ENCODE measurements at places on chromosomes 4 and X.

DNA sequence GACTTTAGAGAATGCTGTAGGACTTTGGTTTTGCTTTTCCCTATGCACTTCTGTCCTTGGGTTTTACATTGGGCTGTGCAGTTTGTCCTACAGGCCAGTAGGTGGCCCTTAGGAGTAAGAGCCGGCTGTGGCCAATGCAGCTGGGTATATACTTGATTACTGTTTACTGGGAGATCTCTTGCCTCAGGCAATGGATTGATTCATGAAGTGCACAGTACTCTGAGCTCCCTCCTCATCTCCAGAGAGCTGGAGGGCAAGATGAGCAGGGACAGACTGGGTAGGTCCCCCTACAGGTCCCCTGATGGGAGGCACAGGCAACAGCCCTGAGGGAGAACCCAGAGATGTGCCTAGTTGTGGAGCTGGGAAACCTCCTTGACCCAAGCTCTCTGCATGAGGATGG, 103.8 kb upstream of the QRFPR start:
- H3K27ac ChIP-seq: no peak overlapping the region
- no peaks in the 10 kb centered on the region for H3K36me3 ChIP-seq
- H3K27me3 ChIP-seq: peaks cover 54% of the 10 kb centered on the region
- no peak for DNase-seq

GRCh38 chr4:143411527-143412419, 75.1 kb downstream of the GAB1 start:
- H3K27ac ChIP-seq: no peak overlapping the region
- H3K27me3 ChIP-seq: peaks cover 55% of the 10 kb centered on the region
- no peak overlapping the region for H3K4me3 ChIP-seq
- DNase-seq: no peak

DNA sequence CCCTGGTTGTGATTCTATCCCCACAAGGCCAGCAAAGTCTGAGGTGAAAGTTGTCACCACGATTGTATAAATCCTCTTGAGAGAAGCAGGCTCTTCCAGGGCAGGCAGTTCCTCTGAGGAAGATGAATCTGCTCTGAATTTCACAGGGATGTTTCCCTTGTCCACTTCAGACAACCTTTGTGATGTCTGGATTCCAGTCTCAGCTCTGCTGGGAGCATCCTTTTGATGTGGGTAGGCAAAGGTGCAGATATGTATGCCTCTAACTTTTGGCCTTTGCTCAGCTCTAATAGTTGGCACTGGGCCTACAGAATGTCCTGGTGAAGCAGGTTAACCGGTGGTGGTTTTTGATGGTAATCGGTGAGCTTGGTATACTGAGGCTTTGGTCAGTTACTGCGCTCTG, 50.6 kb upstream of the WDR1 start:
- no peaks in the 10 kb centered on the region for H3K4me1 ChIP-seq
- DNase-seq: no peak
- no peak overlapping the region for H3K27ac ChIP-seq
- H3K36me3 ChIP-seq: no peaks in the 10 kb centered on the region

DNA sequence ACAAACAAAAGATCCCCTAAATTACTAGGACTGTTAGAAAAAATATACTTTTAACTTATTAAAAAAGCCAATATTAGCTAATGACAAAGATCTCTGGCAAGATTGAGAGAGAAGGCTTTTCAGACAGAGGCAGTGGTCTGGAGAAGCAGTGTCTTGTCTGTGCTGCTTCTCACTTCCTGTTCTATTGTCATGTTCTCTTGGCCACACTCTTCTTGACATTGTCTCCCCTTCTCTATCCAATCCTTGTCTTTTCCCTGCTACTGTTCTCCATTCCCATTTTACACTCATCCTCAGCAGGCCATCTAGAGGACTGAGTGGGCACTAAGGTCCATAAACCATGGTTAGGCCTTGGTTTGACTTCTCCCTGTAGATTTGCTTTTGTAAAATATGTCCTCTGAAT, 14.0 kb upstream of the TAPT1 start:
- H3K27me3 ChIP-seq: no peaks in the 10 kb centered on the region
- no peak for DNase-seq
- no peaks in the 10 kb centered on the region for H3K4me1 ChIP-seq
- H3K36me3 ChIP-seq: no peaks in the 10 kb centered on the region

- no peak overlapping the region for H3K4me3 ChIP-seq
- no peak for DNase-seq
- H3K36me3 ChIP-seq: no peaks in the 10 kb centered on the region
Measured at GRCh38 chrX:109281483-109282275, 200.2 kb downstream of the GUCY2F start.

- no peaks in the 10 kb centered on the region for H3K36me3 ChIP-seq
- H3K4me3 ChIP-seq: no peak overlapping the region
- no peak for DNase-seq
- H3K4me1 ChIP-seq: no peaks in the 10 kb centered on the region
Measured at GRCh38 chr4:71288875-71289274, 49.9 kb upstream of the SLC4A4 start.

DNA sequence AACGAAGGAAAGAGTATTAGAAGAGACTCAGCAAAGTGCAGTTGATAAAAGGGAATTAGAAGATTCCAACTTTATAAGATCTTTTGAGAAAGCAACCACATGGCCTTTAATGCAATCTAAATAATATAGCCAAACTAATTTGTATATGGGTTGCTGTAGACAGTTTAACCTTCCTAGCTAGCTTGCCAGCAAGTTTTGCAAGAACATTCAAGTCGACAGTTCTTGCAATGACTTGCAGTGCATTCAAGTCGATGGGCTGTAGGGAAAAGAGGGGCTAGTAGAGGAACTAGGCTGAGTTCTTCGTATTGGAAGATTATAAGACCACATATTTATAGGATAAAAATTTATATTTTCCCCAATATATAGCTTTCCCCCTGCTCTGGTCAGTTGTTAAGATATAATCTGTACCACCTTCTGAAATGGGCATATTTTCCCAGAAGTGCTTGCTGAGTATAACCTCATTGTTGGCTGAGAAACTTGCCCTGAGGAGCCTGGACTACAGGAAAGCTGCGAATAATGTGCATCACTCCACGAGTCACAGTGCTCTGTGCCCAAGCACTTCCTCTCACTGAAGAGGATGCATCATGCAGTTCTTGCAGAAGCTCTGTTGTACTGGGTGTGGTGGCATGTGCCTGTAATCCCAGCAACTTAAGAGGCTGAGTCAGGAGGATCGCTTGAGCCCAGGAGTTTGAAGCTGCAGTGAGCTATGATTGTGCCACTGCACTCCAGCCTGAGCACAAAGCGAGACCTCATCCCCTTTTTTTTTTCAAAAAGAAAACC, 56.7 kb downstream of the DOCK11 start:
- no peak overlapping the region for H3K27ac ChIP-seq
- H3K36me3 ChIP-seq: peaks cover 32% of the 10 kb centered on the region
- no peak for DNase-seq
- H3K4me3 ChIP-seq: no peak overlapping the region
- H3K4me1 ChIP-seq: peaks cover 9% of the 10 kb centered on the region

- H3K36me3 ChIP-seq: peaks cover 5% of the 10 kb centered on the region
- no peak for DNase-seq
- peaks cover 10% of the 10 kb centered on the region for H3K4me1 ChIP-seq
- H3K27ac ChIP-seq: no peak overlapping the region
- H3K27me3 ChIP-seq: no peaks in the 10 kb centered on the region
Measured at GRCh38 chr4:3498407-3498806, 33.8 kb downstream of the LRPAP1 start.

GRCh38 chrX:131677655-131678628, 134.1 kb downstream of the OR13H1 start:
- H3K27ac ChIP-seq: no peak overlapping the region
- no peaks in the 10 kb centered on the region for H3K27me3 ChIP-seq
- peaks cover 2% of the 10 kb centered on the region for H3K36me3 ChIP-seq
- no peak overlapping the region for H3K4me3 ChIP-seq
- no peaks in the 10 kb centered on the region for H3K4me1 ChIP-seq

DNA sequence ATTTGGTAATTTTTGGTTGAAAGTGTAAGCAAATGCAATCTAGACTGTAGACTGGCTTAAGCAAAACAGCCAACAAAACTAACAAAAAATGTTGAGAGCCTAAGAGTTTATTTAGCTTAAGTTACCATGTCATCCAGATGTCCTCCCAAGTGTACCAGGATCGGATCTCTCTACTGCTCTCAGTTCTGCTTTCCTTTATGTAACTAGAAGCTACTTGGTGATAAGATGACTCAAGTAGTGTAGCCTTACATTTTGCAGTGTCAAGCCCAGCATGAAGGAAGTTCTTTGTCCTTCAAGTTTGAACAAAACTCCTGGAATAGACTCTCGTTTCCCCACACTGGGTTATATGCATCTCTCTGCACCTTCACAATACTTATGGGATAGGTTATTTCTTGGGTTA, 1500.0 kb downstream of the STIM2 start:
- H3K4me3 ChIP-seq: no peak overlapping the region
- H3K27me3 ChIP-seq: no peaks in the 10 kb centered on the region
- H3K36me3 ChIP-seq: no peaks in the 10 kb centered on the region
- no peaks in the 10 kb centered on the region for H3K4me1 ChIP-seq

DNA sequence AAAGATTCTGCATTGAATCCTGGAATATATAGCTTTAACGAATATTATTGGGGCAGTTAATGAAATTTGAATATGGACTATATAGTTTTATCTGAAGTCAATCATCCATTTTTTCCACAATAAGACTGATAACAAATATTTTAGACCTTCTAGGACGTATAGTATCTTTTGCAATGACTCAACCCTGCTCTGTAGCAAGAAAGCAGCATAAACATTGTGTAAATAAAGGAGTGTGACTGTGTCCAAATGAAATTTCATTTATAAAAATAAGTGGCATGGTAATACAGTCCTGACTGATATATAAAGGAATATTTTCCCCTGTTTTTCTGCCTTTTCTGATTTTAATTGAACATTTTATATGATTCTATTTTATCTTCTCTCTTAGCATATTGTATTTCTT, 947.7 kb upstream of the SLIT2 start:
- no peak overlapping the region for H3K27ac ChIP-seq
- no peaks in the 10 kb centered on the region for H3K27me3 ChIP-seq
- H3K4me3 ChIP-seq: no peak overlapping the region
- no peak for DNase-seq
- H3K36me3 ChIP-seq: no peaks in the 10 kb centered on the region

DNA sequence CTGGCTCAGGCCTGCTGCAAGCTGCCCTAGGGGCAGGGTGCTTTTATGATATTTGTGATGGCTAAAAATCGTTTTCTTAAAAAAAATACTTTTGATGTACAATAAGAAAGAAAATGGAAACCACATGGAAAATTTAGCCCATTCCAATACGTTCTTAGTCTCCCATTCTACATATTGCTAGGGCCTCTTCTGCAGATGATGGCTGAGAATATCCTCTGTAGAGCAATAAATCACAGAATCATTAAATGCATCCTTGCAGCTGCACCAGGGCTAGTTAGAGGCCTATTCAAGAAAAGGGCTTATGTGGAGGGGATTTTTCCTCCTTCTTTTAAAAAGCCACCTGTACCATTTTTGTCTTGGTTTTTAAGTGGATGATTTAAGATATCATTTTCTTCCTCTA, 97.6 kb upstream of the C1GALT1C1 start:
- no peak overlapping the region for H3K27ac ChIP-seq
- no peaks in the 10 kb centered on the region for H3K27me3 ChIP-seq
- H3K4me3 ChIP-seq: no peak overlapping the region
- H3K4me1 ChIP-seq: no peaks in the 10 kb centered on the region
- peaks cover 1% of the 10 kb centered on the region for H3K36me3 ChIP-seq
- no peak for DNase-seq

- peaks cover 33% of the 10 kb centered on the region for H3K27me3 ChIP-seq
- no peak overlapping the region for H3K4me3 ChIP-seq
- H3K4me1 ChIP-seq: no peaks in the 10 kb centered on the region
- no peak overlapping the region for H3K27ac ChIP-seq
- H3K36me3 ChIP-seq: no peaks in the 10 kb centered on the region
Measured at GRCh38 chr4:77203380-77204197, 46.6 kb downstream of the CCNG2 start.

DNA sequence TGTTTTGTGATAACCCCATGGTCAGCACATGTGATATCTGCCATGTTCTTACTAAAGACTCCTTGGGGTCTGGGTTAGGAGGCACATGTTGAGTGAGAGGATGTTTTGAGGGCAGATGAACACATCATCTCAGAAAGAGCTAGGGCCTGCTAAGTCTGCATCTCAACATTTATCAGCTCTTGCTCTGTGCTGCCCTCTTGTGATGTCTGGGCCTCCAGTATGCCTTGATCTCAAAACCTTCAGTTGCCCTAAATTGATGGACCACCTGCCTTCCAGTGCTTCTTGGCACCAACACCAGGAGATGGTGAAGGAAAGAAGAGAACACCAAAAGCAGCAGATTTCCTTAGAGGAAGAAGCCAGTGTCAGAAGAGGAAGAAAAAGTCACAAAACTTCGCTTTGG, 22.5 kb downstream of the MID1 start:
- H3K27me3 ChIP-seq: no peaks in the 10 kb centered on the region
- no peaks in the 10 kb centered on the region for H3K36me3 ChIP-seq
- H3K4me1 ChIP-seq: no peaks in the 10 kb centered on the region
- H3K4me3 ChIP-seq: no peak overlapping the region

- no peak overlapping the region for H3K27ac ChIP-seq
- no peaks in the 10 kb centered on the region for H3K27me3 ChIP-seq
- no peaks in the 10 kb centered on the region for H3K36me3 ChIP-seq
- H3K4me1 ChIP-seq: no peaks in the 10 kb centered on the region
- DNase-seq: no peak
- no peak overlapping the region for H3K4me3 ChIP-seq
Measured at GRCh38 chr4:124188595-124188994, 523.9 kb downstream of the ANKRD50 start.
